Foreskin keratinocyte (primary cell): ENCODE measurements at places on chromosomes 7 and 10. TPM values are rescaled to one million over a fixed set of nuclear protein-coding genes. Genes with fewer than 3 reads are reported as not detected.

ELFN1 gene
- total RNA-seq, result 0.10 TPM in 1 of 2 replicates, not detected in the other

PLXNA4 gene
- not detected in 2 replicates for total RNA-seq

- peak; percentile 26 for DNase-seq
Measured at GRCh38 chr7:149125189-149125862, 798 bp downstream of the ZNF425 start.

GRCh38 chr7:20112696-20113095, 104.5 kb downstream of the MACC1 start:
- DNase-seq, result no peak

DNA sequence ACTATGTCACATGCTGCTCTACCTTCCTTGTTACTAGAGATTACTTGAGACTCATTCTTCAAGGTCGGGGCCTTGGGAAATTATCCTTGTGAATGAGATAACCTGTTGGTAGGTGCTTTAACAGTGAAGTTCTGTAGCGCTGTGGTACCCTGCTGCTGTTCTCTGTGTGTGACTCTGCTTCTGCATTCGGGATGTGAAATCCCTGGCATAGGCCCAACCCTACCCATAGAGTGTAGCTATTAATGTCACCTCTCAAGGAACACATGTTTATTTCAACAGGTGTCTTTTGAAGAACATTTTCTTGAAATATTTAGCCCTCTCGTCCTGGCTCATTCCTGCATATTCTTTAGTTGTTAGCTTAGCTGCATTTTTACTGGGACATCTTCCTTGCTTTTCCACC, 41.8 kb upstream of the TMEM236 start:
- no peak for DNase-seq

DNA sequence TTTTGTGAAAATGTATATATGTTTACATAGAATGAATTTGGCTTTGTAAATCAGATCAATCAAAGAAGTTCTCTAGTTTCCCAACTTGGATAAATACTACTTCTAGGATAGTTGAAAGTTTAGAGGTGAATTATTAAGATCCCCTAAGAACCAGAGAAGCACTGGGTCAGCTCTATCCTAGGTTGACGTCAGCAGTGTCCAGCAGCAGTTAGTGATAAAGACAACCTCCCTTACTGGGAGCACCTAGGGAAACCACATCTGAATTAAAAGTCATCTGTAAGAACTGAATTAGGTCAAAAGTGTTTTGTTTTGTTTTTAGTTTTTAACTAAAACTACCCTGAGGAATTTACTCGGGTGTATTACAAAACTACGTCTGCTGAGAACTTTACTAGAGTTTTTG, 178.0 kb downstream of the POLR1F start:
- no peak for DNase-seq

DNA sequence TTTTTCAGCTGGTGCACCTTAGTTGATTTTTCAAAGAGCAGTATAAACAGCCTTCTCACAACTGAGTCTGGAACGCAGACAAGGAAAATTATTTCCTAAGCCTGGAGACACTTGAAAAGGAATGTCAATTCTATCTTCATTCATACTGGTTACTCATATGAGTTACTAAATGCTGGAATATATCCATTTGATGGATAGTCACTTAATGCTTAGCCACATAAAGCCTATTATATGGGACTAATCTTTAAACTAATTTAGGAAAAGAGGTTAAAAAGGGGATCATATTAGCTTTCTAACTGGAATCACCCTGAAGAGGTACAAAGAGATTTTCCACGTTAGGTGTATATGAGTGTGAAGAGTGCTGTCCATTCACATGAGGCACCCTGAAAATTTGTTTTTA, 1.7 kb upstream of the HOXA4 start:
- DNase-seq, result no peak

DNA sequence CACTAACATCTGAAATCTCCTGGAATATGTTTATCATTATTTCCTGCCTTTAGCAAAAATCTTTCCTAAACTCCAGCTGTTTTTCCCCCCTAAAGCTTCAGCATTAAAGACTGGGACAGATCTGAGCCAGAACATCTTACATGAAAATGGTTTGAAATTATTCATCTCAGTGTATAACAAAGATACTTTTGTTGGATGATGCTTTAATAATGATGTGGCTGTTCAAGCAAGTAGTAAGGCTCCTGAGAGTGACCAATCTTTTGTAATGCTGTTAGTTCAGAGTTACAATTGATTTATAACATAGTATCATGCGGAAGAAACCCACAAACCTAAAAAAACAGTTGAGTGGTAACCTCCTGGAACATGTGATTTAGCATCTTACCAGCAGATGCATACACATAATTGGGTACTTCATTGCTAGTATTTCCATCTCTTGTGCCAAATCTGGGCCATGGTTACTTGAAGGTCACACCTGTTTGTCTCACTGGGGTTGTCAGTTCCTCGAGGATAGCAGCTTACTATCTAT, 1.5 kb downstream of the BZW2 start:
- DNase-seq, result no peak

GPR37 gene
- 1.4 and 1.6 TPM in 2 replicates for total RNA-seq

DNA sequence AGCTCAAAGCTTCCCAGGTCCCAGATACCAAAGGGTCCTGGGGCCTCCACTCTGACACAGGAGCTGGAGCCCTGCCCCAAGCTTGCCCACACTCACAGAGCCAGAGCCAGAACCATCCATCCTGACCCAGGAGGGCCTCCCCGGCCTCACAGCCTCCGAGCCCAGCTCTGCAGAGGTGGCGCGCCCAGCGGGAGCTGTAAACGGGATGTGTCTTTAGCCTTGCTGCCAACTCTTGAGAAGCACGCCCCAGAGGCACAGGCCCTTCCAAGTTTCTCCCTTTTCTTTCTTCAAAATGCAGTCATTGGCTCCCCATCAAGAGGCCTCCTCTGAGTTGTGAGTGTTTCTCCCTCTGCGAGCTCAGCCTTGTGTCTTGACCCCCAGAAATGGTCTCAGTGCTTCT, 75.0 kb downstream of the PDGFA start:
- DNase-seq, result no peak

DNA sequence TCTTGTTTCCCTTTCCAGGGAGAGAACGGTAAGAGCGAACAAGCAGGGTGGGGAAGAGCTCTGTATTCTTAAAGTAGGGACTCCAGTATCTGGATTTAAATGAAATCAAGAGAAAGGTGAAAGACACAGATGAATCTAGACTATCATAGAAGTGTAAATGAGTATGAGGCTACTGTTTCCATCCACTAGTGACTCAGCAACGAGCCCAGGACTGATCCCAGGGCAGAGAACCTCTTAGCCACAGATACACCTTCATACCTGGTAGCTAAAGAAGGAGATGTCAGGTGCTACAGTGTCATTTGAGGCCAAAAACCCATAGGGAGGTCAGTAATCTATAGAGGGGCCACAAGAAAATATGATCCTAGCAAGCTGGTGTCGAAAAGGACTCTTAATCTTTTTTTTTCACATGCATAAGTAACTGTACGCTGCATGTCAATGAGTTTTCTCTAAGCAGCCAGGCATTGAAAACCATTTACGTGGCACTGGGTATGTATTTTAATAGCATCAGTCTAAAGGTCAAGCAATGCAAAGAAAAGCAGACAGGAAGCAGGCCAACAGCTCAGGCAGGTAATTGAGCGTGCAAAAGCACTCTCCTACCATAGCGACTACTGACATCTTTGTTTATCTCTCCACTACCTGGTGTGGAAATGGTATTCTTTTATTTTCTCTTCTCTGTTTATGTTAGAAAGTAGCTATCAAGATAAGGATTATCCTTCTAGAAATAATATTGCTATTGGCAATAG, 91.5 kb upstream of the EGR2 start:
- no peak for DNase-seq

GRCh38 chr10:78703593-78703992, 365.2 kb upstream of the ZMIZ1 start:
- no peak for DNase-seq

DNA sequence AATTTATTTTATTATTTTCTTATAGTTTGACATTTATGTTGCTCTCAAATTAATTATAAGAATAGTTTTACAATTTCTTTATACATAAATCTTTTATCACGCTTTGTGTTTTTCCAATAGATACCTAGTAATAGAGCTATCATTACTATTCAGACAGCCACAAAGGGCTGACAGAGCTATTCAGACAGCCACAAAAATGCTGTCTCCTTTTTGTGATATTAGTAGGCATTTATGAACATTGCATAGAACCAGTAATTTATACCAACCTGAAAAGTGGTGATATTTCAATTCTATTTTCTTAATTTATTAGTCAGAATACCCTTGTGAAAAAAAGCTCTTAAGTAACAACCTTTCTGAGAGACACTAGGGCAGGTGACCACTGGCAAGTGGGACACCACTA, 34.2 kb upstream of the IGFBP3 start:
- no peak for DNase-seq

DNAAF5 gene
- 40.4 and 42.4 TPM in 2 replicates for total RNA-seq

GRCh38 chr7:45078125-45078681, 10.6 kb downstream of the NACAD start:
- no peak for DNase-seq

GRCh38 chr7:22786290-22786932, 36.2 kb downstream of the TOMM7 start:
- no peak for DNase-seq

GRCh38 chr10:110813743-110814472, 57.8 kb upstream of the PDCD4 start:
- no peak for DNase-seq

C10orf105 gene
- not detected in 2 replicates for total RNA-seq

DNA sequence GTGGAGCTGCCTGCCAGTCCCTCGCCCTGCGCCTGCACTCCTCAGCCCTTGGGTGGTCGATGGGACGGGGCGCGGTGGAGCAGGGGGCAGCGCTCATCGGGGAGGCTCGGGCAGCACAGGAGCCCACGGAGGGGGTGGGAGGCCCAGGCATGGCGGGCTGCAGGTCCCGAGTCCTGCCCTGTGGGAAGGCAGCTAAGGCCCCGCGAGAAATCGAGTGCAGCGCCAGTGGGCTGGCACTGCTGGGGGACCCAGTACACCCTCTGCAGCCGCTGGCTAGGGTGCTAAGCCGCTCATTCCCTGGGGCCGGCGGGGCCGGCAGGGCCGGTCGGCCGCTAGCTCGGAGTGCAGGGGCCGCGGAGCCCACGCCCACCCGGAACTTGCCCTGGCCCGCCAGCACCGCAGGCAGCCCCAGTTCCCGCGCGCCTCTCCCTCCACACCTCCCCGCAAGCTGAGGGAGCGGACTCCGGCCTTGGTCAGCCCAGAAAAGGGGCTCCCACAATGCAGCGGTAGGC, 565.9 kb upstream of the NRG3 start:
- DNase-seq, result no peak

- DNase-seq, result no peak
Measured at GRCh38 chr10:29751684-29752083, 116.9 kb upstream of the SVIL start.

SSC4D gene
- 1.1 and 1.5 TPM in 2 replicates for total RNA-seq

DNA sequence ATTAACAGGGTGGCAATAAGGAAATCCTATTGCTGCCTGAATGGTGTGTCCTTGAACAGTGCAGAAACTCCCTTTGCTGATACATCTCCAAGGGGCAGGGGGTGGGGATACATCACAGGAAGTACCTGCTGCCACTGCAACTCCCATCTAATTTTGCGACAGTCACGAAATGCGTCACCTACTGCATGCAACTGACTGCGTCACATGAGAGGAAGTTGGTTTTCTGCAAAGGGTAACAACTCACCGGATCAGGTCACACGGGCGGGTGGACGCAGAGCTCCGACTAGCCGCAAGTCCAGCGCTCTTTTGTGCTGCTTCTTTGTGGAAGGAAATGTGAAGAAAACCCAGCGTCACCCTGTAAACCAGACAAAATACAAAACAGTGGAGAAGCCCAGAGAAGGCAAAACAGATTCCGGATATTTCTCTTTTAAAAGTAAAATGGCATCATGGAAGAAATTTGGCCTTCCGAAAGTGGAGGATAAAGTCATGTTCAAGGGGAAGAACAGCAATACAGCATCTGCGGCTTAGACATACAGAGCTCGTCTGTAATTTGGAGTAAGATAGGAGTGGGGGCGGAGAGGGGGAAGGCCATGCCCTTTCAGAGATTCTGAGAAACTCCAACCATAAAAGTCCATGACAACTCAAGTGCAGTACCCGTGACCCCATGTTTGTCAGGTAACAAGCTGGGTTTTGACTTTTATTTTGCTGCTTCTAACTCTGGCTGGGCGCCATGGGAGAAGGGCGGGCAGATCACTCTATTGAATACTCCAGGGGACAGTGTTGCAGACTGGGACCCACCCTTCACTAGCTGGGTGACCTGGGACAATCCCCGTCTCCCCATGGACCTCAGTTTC, 32.3 kb upstream of the PLEKHS1 start:
- no peak for DNase-seq

RBP3 gene
- not detected in 2 replicates for total RNA-seq

CAV2 gene
- 253 and 280 TPM in 2 replicates for total RNA-seq

DNA sequence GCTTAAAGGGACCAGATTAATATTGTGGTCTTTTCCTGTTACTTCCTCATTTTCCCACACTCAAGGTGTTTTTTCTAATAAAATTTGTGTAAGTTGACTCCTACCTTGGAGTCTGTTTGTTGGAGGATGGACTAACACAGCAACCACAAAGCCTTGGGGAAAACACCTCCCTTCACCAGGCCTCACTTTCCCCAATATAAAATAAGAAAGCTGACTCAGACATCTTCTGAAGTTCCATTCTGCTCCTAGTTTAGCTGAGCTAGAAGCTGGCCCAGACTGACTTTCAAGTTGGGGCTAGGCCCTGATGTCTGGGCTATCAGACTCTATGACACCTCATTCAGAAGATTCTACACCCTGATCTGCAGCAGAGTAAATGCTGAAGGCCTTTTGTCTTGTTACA, 73.0 kb upstream of the ADRB1 start:
- DNase-seq, result no peak

- peak; percentile 75 for DNase-seq
Measured at GRCh38 chr7:75842836-75843446, 29.3 kb upstream of the CCL24 start.

PAOX gene
- total RNA-seq, result 1.8 and 3.5 TPM in 2 replicates

UNCX gene
- not detected in 2 replicates for total RNA-seq

DNA sequence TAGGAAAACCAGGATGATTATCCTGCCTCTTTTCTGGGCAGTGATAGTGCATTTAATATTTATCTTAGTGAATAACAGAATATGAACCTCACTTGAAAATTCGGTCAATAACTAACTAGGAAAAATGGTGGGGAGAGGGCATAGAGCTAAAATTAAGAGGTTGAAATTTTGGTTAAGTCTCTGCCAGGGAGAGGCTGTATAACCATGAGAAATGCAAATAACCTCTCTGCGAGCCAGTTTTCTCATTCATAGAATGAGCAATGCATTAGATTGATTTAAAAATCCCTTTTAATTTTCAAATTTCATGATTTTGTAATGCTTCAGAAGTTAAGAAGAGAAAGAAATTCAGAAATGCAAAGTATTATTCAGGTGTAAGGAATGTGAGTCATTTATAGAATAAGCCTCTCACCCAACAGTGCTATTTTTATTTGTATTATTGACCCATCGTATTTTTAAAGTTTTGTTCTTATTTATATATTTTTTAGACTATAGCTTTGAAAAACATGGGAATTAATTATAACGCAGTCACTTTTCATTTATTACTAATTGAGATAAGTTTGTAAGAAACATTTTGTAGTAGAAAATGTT, 104.7 kb downstream of the PHF14 start:
- no peak for DNase-seq
